Psoas muscle (tissue), 8 donors: ENCODE measurements at places on chromosomes 11 and 22.

DNA sequence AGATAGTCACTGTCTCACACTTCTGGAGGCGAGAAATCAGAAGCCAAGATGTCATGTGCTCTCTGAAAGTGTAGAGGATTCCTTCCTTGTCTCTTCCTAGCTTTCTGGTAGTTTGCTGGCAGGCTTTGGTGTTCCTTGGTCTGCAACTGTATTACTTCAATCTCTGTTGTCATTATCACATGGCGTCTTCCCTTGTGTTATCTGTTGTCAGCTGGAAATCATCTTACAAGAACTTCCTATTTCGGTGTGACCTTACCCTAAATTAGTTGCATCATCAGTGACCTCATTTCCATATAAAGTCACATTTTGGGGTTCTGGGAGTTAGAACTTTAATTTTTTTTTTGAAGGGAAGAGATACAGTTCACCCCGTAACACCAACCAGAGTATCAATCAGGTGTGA, 3.3 kb upstream of the LIN7C start:
- no peak for DNase-seq

GRCh38 chr11:1157645-1158591, at the start of gene MUC5AC:
MUC5AC (plus strand) TSS chr11:1157953; CDS start chr11:1158000, 47 bp downstream.
- no peak for DNase-seq

GRCh38 chr11:86765203-86765602, 35.1 kb upstream of the PRSS23 start:
- DNase-seq, result no peak

GRCh38 chr22:29074276-29074772, 1.5 kb downstream of the KREMEN1 start:
- DNase-seq, result no peak

- no peak for DNase-seq
Observed at GRCh38 chr11:2599561-2600189, 100.1 kb downstream of the KCNQ1OT1 start.
